Naive thymus-derived CD4-positive, alpha-beta T cell (primary cell): ENCODE measurements at places on chromosomes 4 and X. TPM values are rescaled to one million over a fixed set of nuclear protein-coding genes. Genes with fewer than 3 reads are reported as not detected.
A peak's percentile ranks its signal among the peaks of the same experiment; 100 is the strongest.

DNA sequence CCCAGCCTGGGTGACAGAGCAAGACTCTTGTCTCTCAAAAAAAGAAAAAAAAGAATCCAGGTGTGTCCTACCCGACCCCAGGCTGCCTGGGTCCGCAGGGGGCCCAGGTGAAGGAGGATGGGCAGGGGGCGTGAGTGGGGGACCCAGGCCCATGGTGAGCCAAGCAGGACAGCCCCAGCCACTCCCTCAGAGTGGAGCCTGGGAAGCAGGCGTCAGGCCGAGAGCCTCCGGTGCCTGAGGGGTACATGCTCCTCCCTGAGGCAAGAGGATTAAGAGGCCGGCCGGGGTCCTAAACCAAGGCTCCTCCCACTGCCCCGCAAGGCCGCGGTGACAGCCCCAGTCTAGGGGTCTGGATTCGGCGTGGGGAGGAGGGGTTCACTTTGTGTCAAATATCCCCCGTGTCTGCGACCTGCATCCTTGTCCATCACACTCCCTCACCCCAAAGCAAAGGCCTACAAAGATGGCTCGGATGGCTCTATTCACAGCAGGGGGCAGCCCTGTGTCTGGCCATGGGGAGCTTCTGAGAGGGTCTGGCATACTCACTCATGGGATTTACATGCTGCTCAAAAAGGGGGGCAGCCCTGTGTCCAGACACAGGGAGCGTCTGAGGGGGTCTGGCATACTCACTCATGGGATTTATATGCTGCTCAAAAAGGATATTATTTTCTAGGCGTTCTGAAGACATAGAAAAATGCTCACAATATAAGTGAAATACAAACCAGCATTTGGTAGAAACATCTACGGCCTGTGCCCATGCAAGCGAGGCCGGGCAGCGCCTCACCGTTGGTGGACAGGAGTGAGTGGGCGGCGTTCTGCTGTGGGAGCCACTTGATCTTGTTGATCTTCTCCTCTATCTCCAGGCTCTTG lies 94.6 kb downstream of the PPP2R2C start:
- no peak for DNase-seq

The SLITRK2 gene
- not detected for total RNA-seq

DNA sequence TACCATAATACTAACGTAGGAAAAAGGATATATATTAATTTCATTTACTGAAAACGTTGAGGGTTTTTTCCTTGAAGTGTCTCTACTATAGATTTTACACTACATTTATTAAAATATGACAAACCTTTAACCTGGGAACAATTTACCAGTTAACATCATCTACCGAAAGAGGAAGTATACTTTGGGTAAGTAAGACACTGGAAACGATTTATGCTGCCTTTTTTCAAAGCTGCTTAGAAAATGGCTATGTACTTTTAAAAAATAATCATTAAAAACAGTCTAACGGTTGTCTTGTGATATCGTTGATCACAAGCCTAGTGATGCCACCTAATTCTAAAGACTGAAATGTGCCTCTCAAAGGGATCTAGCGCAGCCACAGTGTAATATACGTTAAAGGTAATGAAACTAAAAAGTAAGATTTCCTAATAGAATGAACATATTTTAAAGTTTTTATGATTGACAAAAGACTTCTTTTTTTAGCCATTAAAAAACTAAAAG lies 50.4 kb downstream of the STX18 start:
- DNase-seq = no peak

GRCh38 chr4:53185869-53186585 lies 179.8 kb downstream of the SCFD2 start:
- no peak for DNase-seq

DNA sequence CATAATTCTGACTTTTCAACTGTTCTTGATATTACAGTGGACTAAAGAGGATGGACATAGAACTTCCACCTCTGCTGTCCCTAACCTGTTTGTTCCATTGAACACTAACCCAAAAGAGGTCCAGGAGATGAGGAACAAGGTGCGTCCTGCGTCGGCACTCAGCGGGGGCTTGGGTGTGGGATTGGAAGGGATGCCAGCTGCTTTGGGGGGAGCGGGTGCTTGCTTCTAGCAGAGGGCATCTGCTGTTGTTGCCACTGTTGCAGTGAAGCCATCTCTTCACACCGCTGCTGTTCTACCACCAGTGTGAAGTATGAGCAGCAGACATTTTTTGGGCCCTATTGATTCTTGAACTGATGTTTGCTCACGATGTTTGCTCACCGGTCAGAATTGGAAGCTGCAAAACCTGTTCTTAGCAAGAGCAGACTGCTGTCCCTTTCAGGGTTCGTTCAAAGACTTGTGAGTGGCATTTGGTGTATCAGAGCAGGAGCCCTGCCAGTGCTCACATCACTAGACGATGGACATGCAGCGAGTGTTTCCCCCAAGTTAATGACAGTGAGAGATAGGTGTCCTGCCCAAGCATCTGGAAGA lies 55.4 kb downstream of the NOP14 start:
- no peak for DNase-seq

The CT45A10 gene
- not detected for total RNA-seq

The FBXW7 gene
- 121 TPM for total RNA-seq

- DNase-seq = no peak
These were observed 311.5 kb downstream of the TENM3 start for GRCh38 chr4:182554736-182555135.

DNA sequence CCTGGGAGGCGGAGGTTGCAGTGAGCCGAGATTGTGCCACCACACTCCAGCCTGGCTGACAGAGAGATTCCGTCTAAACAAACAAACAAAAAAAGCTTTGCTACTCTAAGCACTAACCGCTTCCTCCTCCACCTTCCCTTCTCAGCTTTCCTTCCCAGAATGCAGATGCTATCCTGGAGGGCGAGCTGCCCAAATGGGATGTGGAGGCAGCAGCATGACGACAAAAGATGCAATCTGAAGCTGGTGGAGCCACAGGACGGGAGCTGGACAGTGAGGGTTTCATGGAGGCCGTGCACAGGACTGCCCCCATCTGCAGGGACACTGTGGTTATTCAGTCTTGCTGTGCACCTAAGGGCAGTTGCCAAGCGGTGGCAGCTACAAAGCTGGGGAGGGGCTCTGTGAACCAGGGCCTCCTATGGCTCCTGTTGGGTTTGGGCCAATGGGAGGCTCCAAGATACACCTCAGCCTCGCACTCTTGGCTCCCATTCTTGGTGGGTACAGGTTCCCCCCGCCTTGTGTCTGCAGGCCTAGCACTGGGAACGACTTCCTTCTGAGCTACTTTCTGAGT lies 47.4 kb downstream of the WDR1 start:
- DNase-seq = no peak

The UBA1 gene
- 118 TPM for total RNA-seq

GRCh38 chrX:119238557-119238956 lies 2.5 kb downstream of the PGRMC1 start:
- no peak for DNase-seq

GRCh38 chrX:45031830-45032378 lies 158.9 kb downstream of the KDM6A start:
- DNase-seq = no peak

The UGT2B10 gene
- total RNA-seq = not detected

- DNase-seq = no peak
These were observed 34.0 kb downstream of the ELF2 start for GRCh38 chr4:139142980-139143379.

DNA sequence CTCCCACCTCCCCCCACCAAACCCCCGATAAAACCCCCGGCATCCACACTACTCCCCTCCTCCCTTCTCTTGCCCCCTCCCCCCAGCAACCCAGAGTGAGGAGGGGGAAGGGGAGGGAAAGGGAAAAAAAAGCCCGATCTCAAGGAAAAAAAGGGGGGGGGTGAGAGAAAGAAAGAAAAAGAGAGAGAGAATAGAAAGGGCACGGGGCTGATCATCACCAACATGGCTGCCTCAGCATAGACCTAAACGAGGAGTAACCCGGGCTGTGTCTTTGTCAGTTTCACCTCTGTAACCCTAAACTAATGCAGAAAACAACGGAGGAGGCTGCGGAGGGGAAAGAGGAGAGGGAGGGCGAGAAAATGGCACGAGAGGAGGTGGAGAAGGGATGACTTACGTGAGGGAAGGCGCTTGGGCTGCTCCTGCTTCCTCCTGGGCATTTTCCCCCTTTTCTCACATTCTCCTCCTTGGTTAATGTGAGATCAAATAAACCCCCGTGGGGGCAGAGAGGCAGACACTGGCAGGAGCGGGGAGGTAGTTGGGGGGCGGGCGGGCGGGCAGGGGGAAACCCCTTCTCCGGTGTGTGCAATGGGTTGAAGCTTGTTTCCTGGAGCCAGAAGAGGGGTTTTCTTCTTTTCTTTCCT lies 532 bp downstream of the ZNF827 start:
- DNase-seq = peak; percentile 38

GRCh38 chr4:48249378-48249777 lies 20.3 kb downstream of the TEC start:
- no peak for DNase-seq

The EDNRA gene
- not detected for total RNA-seq

GRCh38 chr4:55395218-55395528 lies 584 bp upstream of the TMEM165 start:
- no peak for DNase-seq

DNA sequence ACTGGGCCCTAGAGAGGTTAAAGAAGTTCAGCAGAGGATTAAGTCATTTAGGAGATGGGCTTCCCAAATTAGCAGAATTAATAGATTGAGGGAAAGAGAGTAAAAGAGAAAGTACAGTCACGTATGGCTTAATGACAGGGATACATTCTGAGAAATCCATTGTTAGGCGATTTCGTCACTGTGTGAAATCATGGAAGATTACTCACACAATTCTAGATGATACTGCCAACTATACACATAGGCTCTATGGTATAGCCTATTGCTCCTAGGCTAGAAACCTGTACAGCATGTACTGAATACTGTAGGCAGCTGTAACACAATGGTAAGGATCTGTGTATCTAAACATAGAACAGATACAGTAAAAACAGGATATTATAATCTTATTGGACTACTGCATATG lies 180.6 kb downstream of the RNF150 start:
- DNase-seq = no peak

DNA sequence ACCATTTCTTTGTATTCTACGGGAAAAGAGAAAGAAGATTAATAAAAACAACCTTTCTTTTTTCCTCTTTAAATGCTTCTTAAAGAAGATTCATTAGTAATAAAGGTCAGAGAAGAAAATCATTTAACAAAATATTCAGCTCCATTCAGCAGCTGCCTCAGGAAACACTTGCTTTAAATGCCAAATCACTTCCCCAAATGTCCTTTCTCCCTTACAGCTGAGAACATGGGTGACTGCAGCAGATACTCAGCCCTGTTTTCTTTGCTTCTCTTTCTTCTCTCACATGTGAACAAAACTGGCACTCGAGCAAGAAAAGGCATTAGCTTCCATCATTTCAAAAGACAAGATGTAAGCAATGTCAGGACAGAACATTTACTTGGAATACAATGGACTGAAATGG lies 120.2 kb downstream of the INPP4B start:
- DNase-seq = no peak

DNA sequence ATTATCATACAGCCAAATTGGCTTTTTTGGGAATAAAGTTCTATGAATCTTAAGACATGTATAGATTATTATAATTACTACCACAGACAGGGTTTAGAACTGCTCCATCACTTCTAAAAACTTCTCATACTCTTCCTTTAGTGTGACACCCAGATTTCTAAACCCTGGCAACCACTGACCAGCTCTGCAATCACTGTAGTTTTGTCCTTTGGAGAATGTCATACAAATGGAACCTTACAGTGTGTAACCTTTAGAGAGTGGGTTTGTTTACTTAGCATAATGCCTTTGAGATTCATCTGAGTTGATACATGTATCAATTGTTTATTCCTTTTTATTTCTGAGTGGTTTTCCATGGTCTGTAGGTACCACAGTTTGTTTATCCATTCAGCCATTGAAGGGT lies 95.0 kb downstream of the TMEM164 start:
- DNase-seq = no peak

The CFI gene
- total RNA-seq = not detected

The PDE6B gene
- total RNA-seq = 16.2 and 18.3 TPM in 2 replicates

The PABPC4L gene
- not detected for total RNA-seq

The KCTD8 gene
- not detected in 2 replicates for total RNA-seq

GRCh38 chr4:61770456-61770855 lies 570.3 kb downstream of the ADGRL3 start:
- DNase-seq = no peak

GRCh38 chr4:21041708-21042107 lies 341.4 kb downstream of the PACRGL start:
- DNase-seq = no peak
